HS-27A (cell line): ENCODE measurements at places on chromosomes 6 and 20.

GRCh38 chr6:7073082-7073820 lies 34.5 kb upstream of the RREB1 start:
- DNase-seq: no peak

DNA sequence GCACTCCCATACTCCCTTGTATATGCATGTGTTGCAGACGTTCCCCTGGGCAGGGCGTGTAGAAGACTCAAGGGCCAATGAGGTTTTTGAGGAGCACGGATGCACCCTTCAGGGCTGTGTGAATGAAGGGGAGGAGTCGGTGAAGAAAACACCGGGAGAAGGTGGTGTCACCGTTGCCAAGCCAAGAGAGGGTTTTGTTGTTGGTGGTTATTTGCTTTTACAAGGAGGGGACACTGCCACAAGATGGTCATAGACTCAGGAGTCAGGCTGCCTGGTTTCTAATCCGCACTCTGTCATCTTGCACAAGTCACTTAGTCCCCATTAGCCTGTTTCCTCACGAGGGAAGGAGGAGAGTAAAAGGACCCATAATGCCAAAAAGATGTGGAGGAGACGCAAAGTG lies 124.0 kb downstream of the PXDC1 start:
- no peak for DNase-seq

DNA sequence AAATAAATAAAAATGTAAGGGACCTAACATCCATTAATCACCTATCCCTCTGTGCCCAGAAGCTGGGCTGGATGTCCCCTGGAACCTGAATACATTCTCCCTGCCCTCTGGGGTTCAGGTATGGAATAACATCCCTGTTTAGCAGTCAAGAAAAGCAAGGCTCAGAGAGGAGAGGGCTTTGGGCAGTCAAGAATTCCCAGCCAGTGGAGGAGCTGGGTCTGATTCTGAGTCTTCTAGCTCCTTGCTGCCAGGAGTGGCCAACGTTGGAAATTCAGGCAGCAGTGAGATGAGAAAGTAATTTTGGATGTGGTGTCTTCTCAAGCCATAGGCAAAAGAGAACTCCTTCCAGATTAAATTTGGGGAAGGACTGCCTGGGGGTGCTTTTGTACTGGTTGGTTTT lies 42.6 kb upstream of the ZNFX1 start:
- no peak for DNase-seq

DNA sequence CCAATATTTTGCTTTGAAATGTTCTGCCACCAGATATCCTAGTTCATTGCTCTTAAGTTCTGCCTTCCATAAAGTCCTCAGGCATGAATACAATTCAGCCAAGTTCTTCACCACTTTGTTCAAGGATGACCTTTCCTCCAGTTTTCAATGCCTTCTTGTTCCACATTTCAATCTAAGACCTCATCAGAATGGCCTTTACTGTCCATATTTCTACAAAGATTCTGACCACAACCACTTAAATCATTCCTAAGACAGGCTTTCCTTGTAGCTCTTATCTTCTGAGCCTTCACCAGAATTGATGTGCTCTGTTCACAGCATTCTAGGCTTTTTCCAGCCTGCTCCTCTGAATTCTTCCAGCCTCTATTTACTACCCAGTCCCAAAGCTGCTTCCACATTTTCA lies 319.0 kb downstream of the HACE1 start:
- no peak for DNase-seq

- no peak for DNase-seq
Observed at GRCh38 chr20:62754991-62755356, 41.3 kb upstream of the MRGBP start.

DNA sequence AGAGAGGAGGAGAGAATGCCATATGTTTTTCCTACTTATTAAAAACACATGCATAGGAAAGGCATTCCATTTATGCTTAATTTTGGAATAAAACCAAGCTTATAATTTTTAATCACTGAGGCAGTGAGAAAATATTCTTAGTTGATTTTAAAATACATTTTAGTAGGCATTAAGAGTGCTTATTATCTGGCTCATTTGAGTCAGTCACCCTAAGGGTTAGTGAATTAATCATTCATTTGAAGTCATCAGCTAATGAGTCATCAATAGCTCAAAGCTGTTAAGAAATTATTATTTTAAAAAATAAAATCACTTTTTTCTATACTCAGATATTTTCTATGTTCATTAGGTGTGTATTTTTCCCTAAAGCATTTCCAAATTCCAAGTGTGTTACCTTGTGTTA lies 81.6 kb downstream of the TMEM200A start:
- DNase-seq: no peak

DNA sequence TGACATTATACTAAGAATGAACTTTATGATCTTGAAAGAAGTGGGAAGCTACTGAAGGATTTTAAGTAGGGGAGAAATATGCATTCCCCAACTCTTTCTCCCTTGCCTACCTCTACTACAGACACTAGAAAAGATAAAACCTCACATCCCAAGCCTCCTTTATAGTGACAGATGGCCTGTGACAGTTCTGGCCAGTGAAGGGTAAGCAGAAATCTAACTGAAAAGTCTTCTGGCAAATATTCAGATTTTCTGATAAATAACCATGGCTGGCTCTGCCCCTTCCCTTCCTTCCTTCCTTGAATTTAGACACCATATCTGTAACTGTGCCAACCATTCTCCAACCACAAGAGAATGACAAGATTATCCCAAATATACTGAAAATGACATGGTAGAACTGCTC lies 10.2 kb upstream of the BEND6 start:
- no peak for DNase-seq

DNA sequence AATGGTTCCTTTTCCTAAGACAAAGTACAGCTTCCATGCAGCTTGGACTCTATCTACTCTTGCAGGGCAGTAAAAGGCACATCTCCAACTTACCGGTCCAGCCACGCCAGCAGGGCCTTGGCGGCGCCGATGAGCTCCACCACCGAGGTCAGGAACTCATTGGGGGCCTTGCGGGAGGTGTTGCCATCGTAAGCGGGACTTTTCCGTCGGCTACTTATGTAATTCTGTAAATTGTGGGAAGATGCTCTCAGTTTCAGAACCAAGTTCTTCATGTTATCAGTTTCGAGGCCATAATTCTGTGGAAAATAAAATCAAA lies 68.5 kb downstream of the CNKSR3 start:
- no peak for DNase-seq

GRCh38 chr20:41265938-41266337 lies 51.6 kb downstream of the ZHX3 start:
- DNase-seq: no peak

- no peak for DNase-seq
Observed at GRCh38 chr6:94175465-94175864, 756.1 kb upstream of the EPHA7 start.

DNA sequence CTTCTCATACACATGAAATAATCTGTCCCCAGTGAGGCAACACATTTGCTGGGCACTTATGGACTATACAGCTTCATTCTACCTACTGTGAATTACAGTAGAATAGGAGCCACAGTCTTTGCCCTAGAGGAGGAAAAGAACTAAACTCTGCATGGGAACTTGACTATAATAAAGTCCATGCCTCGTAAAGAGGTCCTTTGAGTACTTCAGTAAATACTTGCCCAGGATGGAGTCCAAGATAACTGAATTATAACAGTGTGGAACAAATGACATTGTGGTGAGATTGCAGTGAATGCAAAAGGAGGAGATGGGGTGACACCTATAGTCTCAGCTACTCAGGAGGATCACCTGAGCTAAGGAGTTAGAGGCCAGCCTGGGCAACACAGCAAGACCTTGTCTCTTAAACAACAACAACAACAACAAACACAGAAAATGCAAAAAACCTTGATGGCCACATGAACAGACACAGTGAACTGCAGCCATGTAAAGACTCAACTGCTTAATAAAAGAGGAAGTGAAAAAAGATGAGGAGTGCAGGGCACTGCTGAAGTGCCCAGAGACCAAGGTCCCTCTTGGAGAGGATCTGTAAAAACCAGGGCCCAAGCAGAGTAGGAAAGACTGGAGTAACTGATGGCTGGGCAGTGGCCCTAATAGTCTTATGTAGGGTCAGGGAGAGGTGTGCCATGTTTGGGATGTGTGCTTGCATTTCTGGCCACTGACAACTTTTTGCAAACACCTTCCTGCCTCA lies 3.7 kb downstream of the MRPS18A start:
- no peak for DNase-seq

- DNase-seq: no peak
Observed at GRCh38 chr6:104431096-104431495, 428.6 kb downstream of the HACE1 start.

DNA sequence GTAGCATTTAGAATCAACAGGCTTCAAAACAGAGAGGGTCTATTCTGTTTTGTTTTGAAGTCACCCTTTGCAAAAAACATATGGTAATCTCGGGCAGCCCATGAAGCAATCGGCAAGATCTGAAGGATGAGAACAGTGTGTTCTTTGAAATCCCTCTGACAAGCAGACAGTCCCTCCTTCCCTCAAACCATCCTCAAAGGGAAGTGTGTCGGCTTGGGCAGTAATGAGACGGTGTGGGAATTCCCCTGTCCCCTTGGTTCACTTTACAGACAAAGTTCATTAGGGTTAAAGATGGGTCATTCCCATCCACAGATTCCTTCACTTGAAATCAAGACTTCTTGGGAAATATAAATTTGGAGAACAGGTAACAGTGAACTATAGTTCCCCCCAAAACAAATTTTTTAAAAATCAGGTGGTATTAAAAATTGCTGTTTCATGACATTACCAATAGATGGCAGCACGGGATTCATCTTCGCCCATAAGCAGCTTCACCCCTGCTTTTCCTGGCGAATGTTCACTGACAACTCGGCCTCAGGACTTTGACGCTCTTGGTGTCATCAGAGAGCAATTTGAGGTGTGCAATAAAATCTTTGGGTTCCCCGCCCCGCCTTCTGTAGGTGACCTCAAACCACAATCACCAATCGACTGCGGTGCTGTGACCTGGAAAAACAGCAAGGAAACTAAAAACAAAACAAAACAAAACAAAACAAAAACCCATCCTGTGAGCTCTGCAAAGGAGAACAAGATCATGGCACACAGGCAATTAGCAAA lies 159.3 kb upstream of the TNFAIP3 start:
- peak; percentile 64 for DNase-seq

- DNase-seq: no peak
Observed at GRCh38 chr6:107959392-107959791, 1.4 kb upstream of the SEC63 start.

- no peak for DNase-seq
Observed at GRCh38 chr6:127148511-127148910, 30.0 kb downstream of the RSPO3 start.

- DNase-seq: no peak
Observed at GRCh38 chr6:166927240-166927934, 29.0 kb downstream of the RNASET2 start.

GRCh38 chr6:87701676-87702588 lies at the start of gene AKIRIN2:
Gene AKIRIN2 (minus strand): TSS chr6:87702233. CDS start chr6:87701684, 549 bp downstream.
- peak; percentile 78 for DNase-seq

- DNase-seq: peak; percentile 11
Observed at GRCh38 chr6:154615483-154616025, 105.1 kb upstream of the CNKSR3 start.

DNA sequence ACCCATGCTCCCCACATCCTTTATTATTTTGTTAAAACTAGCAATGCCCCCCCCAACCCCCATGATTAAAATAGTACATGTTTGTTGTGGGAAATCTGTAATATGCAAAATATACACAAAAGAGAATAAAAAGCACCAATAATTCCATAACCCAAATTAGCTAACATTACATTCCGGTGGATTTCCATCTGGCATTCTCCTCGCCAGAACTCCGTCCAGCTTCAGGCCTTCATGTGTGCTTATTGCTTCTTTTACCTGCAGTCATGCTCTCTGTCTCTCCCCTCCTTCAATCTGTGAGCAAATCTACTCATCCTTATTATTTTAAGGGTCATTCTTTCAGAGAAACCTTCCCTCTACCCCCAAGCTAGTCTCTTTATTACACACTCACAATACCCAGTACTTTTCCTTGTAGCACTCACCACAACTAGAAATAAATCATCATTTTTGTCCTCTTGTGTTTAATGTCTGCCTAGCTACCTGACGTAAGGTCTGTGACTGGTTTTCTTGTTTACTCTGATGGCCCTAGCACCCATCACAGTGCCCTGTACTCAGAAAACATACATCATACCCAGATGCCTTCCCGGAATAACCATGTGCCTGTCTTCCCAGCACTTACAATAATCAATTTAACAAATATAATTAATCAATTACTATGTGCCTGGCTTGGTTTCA lies 25.6 kb upstream of the IER3 start:
- no peak for DNase-seq

GRCh38 chr6:18349386-18349785 lies 37.8 kb upstream of the RNF144B start:
- DNase-seq: no peak

- DNase-seq: no peak
Observed at GRCh38 chr6:166514196-166514595, 72.3 kb downstream of the RAMACL start.

GRCh38 chr6:137700751-137701477 lies 166.1 kb upstream of the TNFAIP3 start:
- no peak for DNase-seq

- no peak for DNase-seq
Observed at GRCh38 chr6:15363523-15364400, 117.9 kb downstream of the JARID2 start.

- DNase-seq: peak; percentile 41
Observed at GRCh38 chr20:44552950-44553908, 29.1 kb upstream of the PKIG start.

DNA sequence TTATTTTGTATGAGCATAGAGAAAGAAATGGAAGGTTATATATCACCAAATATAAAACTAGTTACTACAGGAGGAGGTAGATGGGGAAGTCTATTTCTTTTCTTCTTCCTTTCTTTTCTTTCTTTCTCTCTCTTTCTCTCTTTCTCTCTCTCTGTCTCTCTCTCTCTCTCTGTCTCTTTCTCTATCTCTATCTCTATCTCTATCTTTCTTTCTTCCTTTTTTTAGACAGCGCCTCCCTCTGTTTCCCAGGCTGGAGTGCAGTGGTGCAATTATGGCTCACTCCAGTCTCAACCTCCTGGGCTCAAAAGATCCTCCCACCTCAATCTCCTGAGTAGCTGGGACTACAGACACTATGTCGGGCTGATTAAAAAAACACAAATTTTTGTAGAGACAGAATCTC lies 10.2 kb upstream of the SGK1 start:
- no peak for DNase-seq

GRCh38 chr6:169171016-169171415 lies 82.6 kb downstream of the THBS2 start:
- no peak for DNase-seq

- no peak for DNase-seq
Observed at GRCh38 chr6:106496823-106497222, 132.5 kb downstream of the RTN4IP1 start.

DNA sequence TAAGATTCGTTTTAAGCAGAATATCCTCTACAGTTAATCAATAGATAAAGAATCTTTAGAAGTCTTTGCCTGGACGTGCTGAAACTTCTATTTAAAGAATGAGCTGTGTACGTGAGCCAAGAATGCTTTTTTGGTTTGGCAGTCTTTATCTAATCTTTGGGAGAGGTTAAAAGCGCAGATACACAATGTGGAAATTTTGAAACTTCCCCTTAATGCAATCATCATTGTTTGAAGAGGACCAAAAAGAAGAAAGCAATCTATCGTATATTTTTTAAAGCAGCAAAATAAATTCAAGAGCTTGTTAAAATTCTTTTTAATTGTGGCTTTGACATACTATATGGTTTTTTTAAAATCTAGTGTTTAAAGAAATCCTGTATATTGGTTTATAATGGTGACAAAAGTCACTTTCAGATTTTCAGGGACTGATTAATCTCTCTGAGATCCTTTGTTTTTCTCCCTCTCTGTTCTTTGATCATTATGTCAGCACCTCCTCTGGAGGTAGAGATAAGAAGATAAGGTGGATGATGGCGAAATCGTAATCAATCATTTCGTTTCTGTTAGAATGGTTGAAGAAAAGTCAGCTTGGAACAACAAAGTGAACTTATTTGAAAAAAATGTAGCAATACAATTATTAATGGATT lies 92.1 kb upstream of the FAM184A start:
- no peak for DNase-seq

- no peak for DNase-seq
Observed at GRCh38 chr20:4866429-4866828, 134.9 kb downstream of the SLC23A2 start.
